Upper lobe of left lung (tissue), 6 donors: ENCODE measurements at places on chromosomes 2 and 18. TPM values are rescaled to one million over a fixed set of nuclear protein-coding genes. Genes with fewer than 3 reads are reported as not detected.
A peak's percentile ranks its signal among the peaks of the same experiment; 100 is the strongest.

DNA sequence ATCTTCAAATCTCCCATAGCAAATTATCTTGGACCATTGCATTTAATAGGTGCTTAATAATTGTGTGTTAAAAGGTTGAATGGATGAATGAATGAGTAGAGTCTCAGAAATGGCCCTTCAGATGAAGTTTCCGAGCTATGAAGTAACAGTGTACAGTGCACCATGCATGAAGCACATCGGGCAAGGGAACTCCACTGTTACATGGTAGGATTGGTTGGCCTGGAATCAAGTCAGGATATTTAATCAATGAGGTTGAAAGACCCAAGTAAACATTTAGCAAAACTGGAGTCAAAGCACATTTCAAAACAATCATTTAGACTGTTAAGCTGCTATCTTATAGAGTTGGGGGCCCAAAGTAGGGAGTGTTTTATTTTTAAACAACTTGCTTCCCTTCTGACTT is 80.0 kb downstream of the APOB start:
- no peak for DNase-seq
- no peaks in the 10 kb centered on the region for H3K27me3 ChIP-seq
- no peak overlapping the region for H3K4me3 ChIP-seq

DNA sequence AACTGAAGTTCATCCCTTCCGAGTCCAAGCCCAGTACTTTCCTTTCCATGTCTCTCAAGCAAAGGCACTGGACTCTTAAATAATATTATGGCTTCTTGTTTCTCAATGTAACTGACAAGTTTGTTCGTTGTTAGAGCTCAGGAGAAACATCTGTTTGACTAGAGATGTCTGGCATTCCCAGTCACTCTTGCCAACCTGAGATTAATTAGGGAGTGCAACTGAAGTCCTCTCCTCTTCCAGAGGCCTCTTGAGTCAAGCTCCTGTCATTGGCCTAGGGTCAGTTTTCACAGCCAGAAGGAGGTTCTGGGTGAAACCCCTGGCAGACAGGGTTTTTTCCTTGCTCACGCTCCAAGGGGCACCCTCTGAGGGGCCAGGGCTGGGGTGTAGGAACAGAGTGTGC is 196.1 kb downstream of the AGPS start:
- no peaks in the 10 kb centered on the region for H3K4me1 ChIP-seq
- no peak for DNase-seq
- H3K27ac ChIP-seq = no peak overlapping the region
- H3K36me3 ChIP-seq = no peaks in the 10 kb centered on the region

DNA sequence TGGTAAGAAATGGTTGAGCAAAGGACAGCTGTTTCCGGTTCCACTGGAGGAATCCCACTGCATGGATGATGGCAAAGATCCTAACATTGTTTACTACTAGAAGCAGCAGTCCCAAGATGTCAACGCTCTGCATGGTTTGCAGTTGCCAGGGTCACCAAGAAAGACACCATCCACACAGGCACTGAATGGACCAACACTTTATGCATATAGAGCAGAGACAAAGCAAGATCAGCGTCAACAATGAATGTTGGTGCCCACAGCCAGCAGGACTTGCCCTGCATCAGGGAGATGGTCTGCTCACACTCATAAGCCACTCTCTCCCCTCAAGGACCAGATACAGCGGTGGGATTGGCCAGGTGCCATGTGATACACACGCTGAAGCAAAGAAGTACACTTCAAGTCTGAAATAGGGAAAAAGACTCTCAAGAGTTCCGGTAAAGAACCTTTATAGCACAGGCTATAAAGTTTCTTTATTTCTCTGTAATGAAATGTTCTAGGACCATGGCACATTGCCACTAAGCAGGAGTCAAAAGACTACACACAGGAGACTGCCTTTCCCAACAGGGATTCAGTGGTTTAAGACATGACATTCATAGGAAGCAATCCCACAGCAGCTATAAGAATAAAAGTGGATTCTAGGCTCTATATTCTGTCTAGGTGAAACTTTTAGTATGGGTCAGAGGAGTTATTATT is 133.2 kb upstream of the EPHA4 start:
- no peaks in the 10 kb centered on the region for H3K4me1 ChIP-seq
- no peaks in the 10 kb centered on the region for H3K27me3 ChIP-seq
- no peak overlapping the region for H3K27ac ChIP-seq
- no peaks in the 10 kb centered on the region for H3K36me3 ChIP-seq
- no peak overlapping the region for H3K4me3 ChIP-seq
- DNase-seq = no peak

GRCh38 chr2:184041777-184042176 is 556.6 kb upstream of the ZNF804A start:
- no peaks in the 10 kb centered on the region for H3K4me1 ChIP-seq
- H3K27ac ChIP-seq = no peak overlapping the region
- no peak overlapping the region for H3K4me3 ChIP-seq
- no peaks in the 10 kb centered on the region for H3K27me3 ChIP-seq
- no peak for DNase-seq
- H3K36me3 ChIP-seq = no peaks in the 10 kb centered on the region

Gene TNFRSF11A
- total RNA-seq = 1.7 TPM

DNA sequence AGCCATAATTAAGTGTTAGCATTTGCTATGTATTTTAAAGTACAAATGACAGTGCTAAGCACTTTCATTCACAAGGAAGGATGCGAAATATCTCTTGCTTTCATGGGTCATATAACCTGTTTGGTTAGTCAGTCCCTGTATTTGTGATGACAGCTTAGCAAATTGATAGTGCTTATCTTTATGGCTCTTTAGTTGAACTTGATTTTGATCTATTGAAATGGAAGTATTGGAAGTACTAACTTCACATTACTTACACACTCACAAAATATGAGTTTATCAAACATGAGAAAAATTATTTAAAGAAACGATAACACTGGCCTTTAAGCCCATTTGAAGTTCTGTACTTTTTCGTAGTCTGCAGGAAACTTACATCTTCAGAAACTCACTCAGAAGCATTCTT is 97.4 kb upstream of the NEUROD1 start:
- H3K4me3 ChIP-seq = no peak overlapping the region
- H3K36me3 ChIP-seq = no peaks in the 10 kb centered on the region
- DNase-seq = no peak
- no peaks in the 10 kb centered on the region for H3K27me3 ChIP-seq
- peaks cover 4% of the 10 kb centered on the region for H3K4me1 ChIP-seq

- H3K36me3 ChIP-seq = no peaks in the 10 kb centered on the region
- H3K27ac ChIP-seq = no peak overlapping the region
- DNase-seq = no peak
- H3K4me3 ChIP-seq = no peak overlapping the region
- H3K27me3 ChIP-seq = no peaks in the 10 kb centered on the region
Observed at GRCh38 chr2:183371545-183371944, 247.3 kb downstream of the NUP35 start.

- H3K4me1 ChIP-seq = peaks cover 18% of the 10 kb centered on the region
- DNase-seq = no peak
- peaks cover 15% of the 10 kb centered on the region for H3K36me3 ChIP-seq
- no peak overlapping the region for H3K4me3 ChIP-seq
Observed at GRCh38 chr2:200455958-200456421, 53.9 kb downstream of the KCTD18 start.

DNA sequence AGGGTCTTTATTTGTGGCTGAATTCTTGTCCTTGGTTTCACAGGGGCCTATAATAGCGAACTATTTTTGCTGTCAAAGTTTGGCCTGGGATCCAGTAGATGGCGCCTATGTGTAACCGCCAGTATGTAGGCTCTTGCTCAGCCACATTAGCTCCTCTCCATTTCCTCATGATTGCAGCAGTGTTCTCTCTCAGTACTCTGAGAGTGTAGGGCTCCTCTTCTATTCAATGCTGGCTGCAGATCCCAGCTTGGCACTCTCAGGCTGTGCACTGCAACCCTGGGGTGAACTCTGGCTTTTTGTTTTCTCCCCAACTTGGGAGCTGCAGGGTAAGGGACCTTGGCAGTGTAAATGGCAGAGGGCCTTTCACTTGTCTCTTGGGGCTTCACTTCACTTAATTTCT is 344.6 kb upstream of the CHAC2 start:
- no peaks in the 10 kb centered on the region for H3K4me1 ChIP-seq
- H3K27me3 ChIP-seq = no peaks in the 10 kb centered on the region
- H3K27ac ChIP-seq = no peak overlapping the region
- no peak for DNase-seq
- H3K36me3 ChIP-seq = no peaks in the 10 kb centered on the region

DNA sequence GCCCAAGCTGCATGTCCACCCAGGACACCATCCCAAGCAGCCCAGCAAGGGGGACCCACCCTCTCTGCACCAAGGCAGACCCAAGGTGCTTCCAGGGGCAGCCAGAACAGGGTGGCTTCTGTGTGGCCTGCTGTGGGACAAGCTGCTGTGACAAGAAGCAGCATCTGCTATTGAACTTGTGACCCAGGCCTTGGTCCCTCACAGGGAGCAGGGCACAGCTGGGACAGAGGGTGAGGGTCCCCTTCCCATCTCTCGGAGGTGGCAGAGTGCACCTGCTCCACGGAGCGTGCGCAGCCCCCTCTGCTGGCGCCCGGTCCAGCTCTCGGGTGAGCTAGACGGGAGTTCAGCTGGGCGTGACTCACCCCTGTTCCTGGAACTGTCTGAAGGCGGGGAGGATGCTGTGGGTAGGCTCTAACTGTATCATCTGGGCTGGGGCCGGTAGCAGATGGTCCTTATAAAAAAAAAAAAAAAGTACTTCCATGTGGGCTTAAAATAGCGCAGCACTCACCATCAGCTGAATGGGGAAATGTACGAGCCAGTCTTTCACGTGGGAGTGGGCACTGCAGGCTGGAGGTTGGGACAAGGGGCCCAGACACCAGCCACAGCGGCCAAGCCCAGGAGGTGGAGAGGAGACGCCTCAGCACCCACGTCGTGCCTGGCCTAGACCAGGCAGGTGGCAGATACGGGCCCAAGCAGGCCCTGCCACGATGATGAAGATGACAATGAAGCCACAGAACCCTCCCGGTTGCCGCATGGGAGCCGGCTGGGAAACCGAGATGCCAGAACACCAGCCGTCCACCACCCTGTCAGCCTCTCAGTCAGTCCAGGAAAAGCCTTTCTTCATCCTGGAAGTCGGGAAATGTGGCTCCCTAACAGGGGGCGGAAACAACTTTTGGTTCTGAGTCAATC is 136.8 kb upstream of the ID2 start:
- H3K27me3 ChIP-seq = no peaks in the 10 kb centered on the region
- H3K4me3 ChIP-seq = no peak overlapping the region
- peaks cover 10% of the 10 kb centered on the region for H3K4me1 ChIP-seq
- DNase-seq = peak; percentile 91
- peak overlapping the region; percentile 77 for H3K27ac ChIP-seq

GRCh38 chr2:218708086-218708485 is 2.5 kb upstream of the TTLL4 start:
- no peaks in the 10 kb centered on the region for H3K36me3 ChIP-seq
- no peak overlapping the region for H3K27ac ChIP-seq
- no peak overlapping the region for H3K4me3 ChIP-seq
- DNase-seq = no peak
- H3K27me3 ChIP-seq = no peaks in the 10 kb centered on the region

Gene MARCHF4
- not detected for total RNA-seq

- DNase-seq = no peak
- peaks cover 5% of the 10 kb centered on the region for H3K4me1 ChIP-seq
- no peak overlapping the region for H3K27ac ChIP-seq
- no peaks in the 10 kb centered on the region for H3K36me3 ChIP-seq
- H3K27me3 ChIP-seq = no peaks in the 10 kb centered on the region
Observed at GRCh38 chr18:58054041-58054781, 10.2 kb downstream of the NEDD4L start.

- peaks cover 4% of the 10 kb centered on the region for H3K4me1 ChIP-seq
- no peaks in the 10 kb centered on the region for H3K27me3 ChIP-seq
- H3K36me3 ChIP-seq = no peaks in the 10 kb centered on the region
- H3K27ac ChIP-seq = no peak overlapping the region
- no peak for DNase-seq
- H3K4me3 ChIP-seq = no peak overlapping the region
Observed at GRCh38 chr18:49853011-49853410, 39.7 kb upstream of the ACAA2 start.

GRCh38 chr2:121049950-121050585 is 234.9 kb downstream of the TFCP2L1 start:
- no peaks in the 10 kb centered on the region for H3K36me3 ChIP-seq
- no peak for DNase-seq
- H3K27ac ChIP-seq = no peak overlapping the region
- H3K4me3 ChIP-seq = no peak overlapping the region
- H3K27me3 ChIP-seq = no peaks in the 10 kb centered on the region
- H3K4me1 ChIP-seq = no peaks in the 10 kb centered on the region

Gene ABCG5
- total RNA-seq = not detected

GRCh38 chr2:186328838-186329237 is 157.2 kb upstream of the ZC3H15 start:
- no peaks in the 10 kb centered on the region for H3K27me3 ChIP-seq
- H3K4me1 ChIP-seq = no peaks in the 10 kb centered on the region
- H3K27ac ChIP-seq = no peak overlapping the region
- H3K36me3 ChIP-seq = no peaks in the 10 kb centered on the region
- no peak overlapping the region for H3K4me3 ChIP-seq

DNA sequence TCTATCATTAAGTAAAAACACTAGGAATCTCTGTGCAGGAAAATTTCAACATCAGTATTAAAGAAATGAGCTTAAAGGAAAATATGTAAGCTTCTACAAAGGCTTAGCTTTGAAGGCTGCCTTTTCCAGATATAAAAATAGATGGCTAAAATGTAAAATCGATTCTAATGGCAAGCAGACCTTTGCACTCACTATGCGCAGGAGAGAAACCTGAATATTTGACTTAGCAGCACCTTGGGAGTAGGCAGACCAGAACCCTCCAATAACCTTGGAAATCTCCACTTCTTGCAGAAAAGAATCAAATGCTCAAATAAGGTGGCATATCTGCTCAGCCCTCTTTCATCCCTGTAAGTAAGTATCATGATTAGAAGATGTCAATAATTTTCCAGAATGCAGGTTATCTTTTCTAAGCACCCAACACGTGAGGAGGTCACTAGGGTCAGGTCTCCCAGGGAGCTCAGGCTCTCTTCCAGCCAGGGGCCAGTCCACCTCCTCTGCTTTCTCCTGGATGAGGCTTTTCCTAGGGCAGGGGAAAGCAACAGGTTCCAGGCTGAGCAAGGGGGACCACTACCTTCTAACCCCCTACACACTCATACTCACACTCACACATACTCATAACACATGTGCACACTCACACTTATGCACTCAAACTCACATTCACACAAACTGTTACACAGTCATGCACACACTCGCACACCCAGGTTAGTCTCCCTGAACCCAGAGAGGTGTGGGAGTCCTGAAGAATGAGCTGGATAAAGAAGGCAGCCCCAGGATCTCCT is 3.8 kb downstream of the PIEZO2 start:
- no peak for DNase-seq
- H3K27me3 ChIP-seq = no peaks in the 10 kb centered on the region
- no peak overlapping the region for H3K4me3 ChIP-seq
- no peaks in the 10 kb centered on the region for H3K36me3 ChIP-seq
- no peak overlapping the region for H3K27ac ChIP-seq
- peaks cover 26% of the 10 kb centered on the region for H3K4me1 ChIP-seq

Gene FABP1
- not detected for total RNA-seq

Gene NAT8
- total RNA-seq = not detected

GRCh38 chr18:45137087-45137419 is 456.4 kb downstream of the SETBP1 start:
- no peaks in the 10 kb centered on the region for H3K4me1 ChIP-seq
- DNase-seq = no peak
- no peak overlapping the region for H3K4me3 ChIP-seq
